ENCODE measurements at places on chromosomes 4 and X.

GRCh38 chr4:182213004-182213403, 30.2 kb upstream of the TENM3 start:
- no peak for DNase-seq

- DNase-seq, result peak; percentile 14
Observed at GRCh38 chr4:95549246-95550114, 707 bp upstream of the UNC5C start.

GRCh38 chr4:182593864-182594263, 323.3 kb downstream of the DCTD start:
- no peak for DNase-seq

DNA sequence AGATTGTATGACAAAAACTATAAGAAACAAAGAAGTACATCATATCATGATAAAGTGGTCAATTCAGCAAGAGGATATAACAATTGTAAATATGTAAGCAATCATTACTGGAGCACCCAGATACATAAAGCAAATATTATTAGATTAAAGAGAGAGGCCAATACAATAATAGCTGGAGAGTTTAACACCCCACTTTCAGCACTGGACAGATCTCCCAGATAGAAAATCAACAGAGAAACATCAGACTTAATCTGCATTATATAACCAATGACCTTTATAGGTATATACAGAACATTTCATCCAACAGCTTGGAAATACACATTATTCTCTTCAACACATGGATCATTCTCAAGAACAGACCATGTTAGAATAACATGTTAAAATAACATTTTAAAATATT, 128.4 kb downstream of the SPOCK3 start:
- DNase-seq, result no peak

DNA sequence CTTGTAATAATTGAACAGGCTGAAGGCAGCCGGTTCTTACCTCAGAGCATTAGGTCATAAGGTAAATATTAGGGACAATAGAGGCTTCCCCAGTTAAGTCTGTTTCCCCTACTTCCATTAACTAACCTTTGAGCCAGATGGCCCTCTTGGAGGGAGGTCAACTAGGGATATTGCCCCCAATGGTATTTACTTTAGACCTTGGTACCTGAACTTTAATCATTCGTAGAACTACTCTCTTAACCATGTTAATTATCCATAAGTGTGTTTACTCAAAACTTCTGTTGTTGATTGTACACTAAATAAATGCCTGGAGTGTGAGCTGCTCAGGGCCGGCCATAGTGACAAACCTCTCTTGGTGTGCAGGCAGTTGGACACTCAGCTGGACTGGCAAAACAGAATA, 1843.5 kb upstream of the AGA start:
- DNase-seq, result no peak

- no peak for DNase-seq
Observed at GRCh38 chrX:69033936-69034335, 131.3 kb downstream of the PJA1 start.

DNA sequence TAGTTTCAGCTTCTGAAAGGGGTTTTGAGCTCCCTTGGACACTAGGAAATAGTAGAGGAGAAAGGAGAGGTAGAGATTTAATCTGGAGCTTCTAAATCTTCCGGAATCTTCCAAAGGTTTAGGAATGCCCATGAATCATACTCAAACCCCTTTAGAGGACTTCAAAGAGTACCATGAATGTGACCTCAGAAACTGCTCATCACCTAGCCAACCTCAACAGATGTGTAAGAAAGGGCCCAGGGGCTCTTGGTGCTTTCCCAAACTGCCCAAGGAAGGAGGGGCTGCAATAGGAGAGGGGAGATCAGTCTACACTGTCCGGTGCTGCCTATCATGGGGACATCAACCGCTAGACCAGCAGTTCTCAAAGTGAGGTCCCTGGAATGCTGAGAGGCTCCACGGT, 109.1 kb downstream of the RBM47 start:
- DNase-seq, result no peak

GRCh38 chrX:48508400-48509244, at the start of gene PORCN:
Gene PORCN (plus strand): TSS chrX:48508992. CDS start chrX:48509821, 829 bp downstream.
- peak; percentile 80 for DNase-seq

DNA sequence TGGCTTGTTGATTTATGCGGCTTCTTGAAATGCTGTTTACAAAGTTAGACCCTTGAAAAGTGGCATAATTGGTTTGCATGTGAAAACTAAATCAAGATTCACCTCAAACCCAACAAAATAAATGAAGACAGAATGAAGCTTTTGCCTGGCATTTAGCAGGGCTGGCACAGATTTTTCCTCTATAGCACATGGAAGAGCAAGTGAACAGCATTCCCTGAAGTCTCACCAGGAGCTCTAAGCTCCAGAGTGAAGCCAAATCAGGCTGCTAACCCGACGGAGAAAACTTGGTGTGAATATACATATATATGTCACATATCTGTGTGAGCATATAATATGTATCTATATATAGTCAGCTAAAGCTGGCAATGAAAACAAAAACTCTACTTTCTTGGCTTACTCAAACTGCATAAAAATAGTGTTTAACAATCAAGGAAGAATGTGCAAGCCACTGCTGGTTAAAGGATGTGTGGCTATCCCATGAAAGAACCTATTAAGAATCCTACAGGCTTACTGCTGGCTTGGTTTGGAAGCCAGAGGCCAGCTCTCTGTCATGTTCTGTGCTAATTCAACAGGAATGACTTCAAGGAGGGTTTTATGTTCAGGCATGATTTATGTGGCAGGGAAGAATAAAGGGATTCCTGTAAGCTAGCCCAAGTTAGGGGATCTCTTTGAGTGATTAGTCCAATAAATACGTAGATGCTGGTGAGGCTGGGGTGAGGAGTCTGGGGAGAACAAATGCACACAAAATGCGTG, 69.9 kb downstream of the MFAP3L start:
- DNase-seq, result no peak

DNA sequence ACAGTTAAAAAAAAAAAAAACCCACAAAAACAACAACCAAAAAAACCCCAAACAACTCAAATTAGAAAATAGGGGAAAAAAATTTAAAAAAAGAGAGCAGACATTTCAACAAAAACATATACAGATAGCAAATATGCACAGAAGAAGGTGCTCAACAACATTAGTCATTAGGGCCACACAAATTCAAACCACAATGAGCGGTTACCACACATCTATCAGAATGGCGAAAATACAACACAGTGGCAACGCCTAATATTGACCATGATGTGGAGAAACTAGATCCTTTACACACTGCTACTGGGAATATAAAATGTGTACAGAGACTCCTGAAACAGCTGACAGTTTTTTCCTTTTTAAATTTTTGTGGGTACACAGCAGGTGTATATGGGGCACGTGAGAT, 19.4 kb downstream of the LYAR start:
- DNase-seq, result no peak

GRCh38 chr4:107801766-107802211, 22.9 kb upstream of the SGMS2 start:
- DNase-seq, result no peak

GRCh38 chr4:26796081-26796480, 64.6 kb upstream of the STIM2 start:
- no peak for DNase-seq

DNA sequence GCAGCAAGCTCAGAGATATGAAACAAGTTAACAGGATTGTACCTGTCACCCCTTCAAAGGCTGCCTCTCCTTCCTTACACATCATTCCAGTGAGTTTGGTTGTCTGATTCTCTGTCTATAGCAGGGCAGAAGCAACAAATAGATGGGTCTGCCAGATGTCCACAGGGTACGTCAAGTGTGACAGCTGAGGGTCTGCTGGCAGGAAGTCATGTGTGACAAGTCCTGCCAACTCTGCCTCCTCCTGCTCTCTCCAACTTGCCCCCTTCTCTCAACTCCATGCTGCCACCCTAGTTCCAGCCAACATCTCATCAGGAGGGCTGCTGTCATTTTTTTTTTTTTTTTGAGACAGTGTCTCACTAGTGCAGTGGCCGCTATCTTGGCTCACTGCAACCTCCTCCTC, 109.2 kb downstream of the NSUN7 start:
- no peak for DNase-seq

GRCh38 chr4:21451032-21451431, 497.5 kb downstream of the KCNIP4 start:
- no peak for DNase-seq

GRCh38 chr4:2574863-2575262, 38.4 kb downstream of the FAM193A start:
- no peak for DNase-seq

Data from activated CD4-positive, alpha-beta T cell treated with anti-CD3 and anti-CD28 coated beads, Interleukin-2, amount 50 U/mL, for 48 hours (primary cell).